ENCODE measurements at places on chromosomes 3 and 15.

GRCh38 chr3:188656196-188656982, 502.4 kb downstream of the LPP start:
- no peak for DNase-seq
- H3K27ac ChIP-seq = no peak overlapping the region
- no peaks in the 10 kb centered on the region for H3K27me3 ChIP-seq

DNA sequence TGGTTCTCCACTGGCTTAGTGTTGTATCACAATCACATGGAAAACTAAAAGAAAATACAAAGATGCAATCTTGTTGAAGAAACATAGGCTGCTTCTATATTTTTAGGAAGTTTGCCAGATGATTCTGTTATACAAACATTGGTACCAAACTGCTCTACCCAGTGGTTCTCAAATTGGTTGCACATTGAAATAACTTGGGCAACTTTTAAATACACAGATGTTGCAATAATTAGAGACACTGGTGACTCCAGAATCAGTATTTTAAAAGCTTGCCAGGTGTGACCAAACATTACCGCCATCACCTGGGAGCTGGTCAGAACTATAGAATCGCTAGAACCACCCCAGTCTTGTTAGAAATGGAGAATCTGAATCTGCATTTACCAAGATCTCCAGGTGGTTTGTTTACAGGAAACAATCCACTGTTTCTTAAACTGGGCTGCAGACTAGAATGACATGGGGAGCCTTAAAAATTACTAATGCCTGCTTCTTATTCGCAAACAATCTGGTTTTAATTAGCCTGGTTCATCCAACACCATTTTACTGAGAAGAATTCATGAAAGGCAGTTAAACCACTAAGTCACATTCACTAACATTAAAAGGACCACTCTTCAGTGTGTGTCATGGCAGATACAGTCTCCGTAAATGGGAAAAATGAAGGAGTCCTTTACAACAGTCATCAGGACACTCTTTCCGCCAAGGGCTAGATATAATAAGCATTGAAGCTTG, 76.5 kb downstream of the ACAP2 start:
- H3K4me3 ChIP-seq = no peak overlapping the region
- H3K27ac ChIP-seq = no peak overlapping the region
- peaks cover 13% of the 10 kb centered on the region for H3K36me3 ChIP-seq
- DNase-seq = no peak
- H3K4me1 ChIP-seq = no peaks in the 10 kb centered on the region

GRCh38 chr15:58616171-58616570, 133.3 kb downstream of the ADAM10 start:
- no peak for DNase-seq
- H3K27me3 ChIP-seq = no peaks in the 10 kb centered on the region
- peaks cover 36% of the 10 kb centered on the region for H3K4me1 ChIP-seq
- no peak overlapping the region for H3K27ac ChIP-seq

- H3K27ac ChIP-seq = no peak overlapping the region
- H3K36me3 ChIP-seq = peaks cover 7% of the 10 kb centered on the region
- DNase-seq = no peak
- H3K27me3 ChIP-seq = no peaks in the 10 kb centered on the region
- no peaks in the 10 kb centered on the region for H3K4me1 ChIP-seq
Measured at GRCh38 chr3:119880966-119881365, 99.1 kb downstream of the NR1I2 start.

GRCh38 chr3:67535006-67535405, 119.4 kb downstream of the SUCLG2 start:
- H3K27ac ChIP-seq = no peak overlapping the region
- H3K36me3 ChIP-seq = peaks cover 2% of the 10 kb centered on the region
- H3K4me3 ChIP-seq = no peak overlapping the region
- no peak for DNase-seq

DNA sequence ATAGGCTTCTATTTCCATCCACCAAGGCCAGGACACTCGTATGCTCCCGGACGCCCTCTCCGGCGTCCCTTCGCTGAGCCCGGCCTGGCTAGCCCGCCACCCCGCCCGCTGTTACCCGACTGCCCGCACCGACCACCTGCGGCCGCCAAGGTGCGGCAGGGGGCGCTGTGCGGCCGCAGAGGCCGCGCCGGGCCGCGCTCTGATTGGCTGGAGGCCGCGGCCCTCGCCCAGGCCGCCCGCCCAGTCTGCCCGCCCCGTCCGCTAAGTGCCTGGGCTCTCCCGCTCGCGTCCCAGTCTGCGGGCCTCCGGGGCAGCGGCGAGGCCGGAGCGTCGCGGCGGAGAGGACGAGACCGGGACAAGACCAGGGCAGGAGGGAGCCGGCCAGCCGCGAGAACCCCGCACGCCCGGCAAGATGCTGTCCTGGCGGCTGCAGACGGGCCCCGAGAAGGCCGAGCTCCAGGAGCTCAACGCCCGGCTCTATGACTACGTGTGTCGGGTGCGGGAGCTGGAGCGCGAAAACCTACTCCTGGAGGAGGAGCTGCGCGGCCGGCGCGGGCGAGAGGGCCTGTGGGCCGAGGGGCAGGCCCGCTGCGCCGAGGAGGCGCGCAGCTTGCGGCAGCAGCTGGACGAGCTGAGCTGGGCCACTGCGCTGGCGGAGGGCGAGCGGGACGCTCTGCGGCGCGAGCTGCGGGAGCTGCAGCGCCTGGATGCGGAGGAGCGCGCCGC, at the start of gene SYNM:
TSS of gene SYNM (plus strand) at position 293 of the 726 bp plus-strand sequence. CDS start at position 413, 120 bp downstream.
- H3K36me3 ChIP-seq = no peaks in the 10 kb centered on the region
- H3K27ac ChIP-seq = no peak within 1 kb of the TSS
- DNase-seq = peak; percentile 52
- H3K4me3 ChIP-seq = no peak within 1 kb of the TSS
- H3K27me3 ChIP-seq = peaks cover 12% of the 10 kb centered on the region

GRCh38 chr15:86505951-86506350, 426.3 kb downstream of the AGBL1 start:
- no peak for DNase-seq
- no peaks in the 10 kb centered on the region for H3K4me1 ChIP-seq
- no peak overlapping the region for H3K27ac ChIP-seq
- H3K36me3 ChIP-seq = no peaks in the 10 kb centered on the region

DNA sequence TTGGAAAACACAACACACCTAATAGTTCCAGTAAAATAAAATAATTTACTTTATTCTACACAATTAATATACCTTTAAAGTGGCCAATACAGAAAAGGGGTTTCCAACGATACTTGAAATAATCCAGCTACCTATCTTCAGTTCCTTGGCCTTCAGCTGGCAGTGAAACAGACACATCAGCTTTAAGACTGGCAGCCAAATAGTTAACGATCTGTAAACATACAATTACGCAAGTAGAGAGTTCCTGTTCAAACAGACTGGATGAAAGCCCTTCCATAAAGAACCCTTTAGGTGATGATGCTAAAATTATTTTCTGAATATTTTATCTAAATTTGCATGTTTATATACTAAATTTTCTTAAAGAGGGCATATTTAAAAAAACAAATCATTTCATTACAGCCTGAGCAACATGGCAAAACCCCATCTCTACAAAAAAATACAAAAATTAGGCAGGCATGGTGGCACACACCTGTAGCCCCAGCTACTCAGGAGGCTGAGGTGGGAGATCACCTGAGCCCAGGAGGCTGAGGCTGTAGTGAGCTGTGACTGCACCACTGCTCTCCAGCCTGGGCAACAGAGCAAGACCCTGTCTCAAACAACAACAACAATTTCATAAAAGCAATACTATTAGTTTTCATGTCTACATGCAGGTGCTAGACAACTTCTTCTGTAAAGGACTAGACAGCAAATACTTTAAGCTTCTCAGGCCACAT, 12.9 kb downstream of the DYNC1LI1 start:
- H3K4me1 ChIP-seq = peaks cover 6% of the 10 kb centered on the region
- H3K4me3 ChIP-seq = no peak overlapping the region
- H3K27ac ChIP-seq = no peak overlapping the region
- H3K36me3 ChIP-seq = peaks cover 3% of the 10 kb centered on the region
- DNase-seq = no peak

GRCh38 chr3:64462203-64462602, 225.6 kb downstream of the ADAMTS9 start:
- H3K27ac ChIP-seq = no peak overlapping the region
- no peak overlapping the region for H3K4me3 ChIP-seq
- no peaks in the 10 kb centered on the region for H3K36me3 ChIP-seq
- no peak for DNase-seq
- H3K27me3 ChIP-seq = no peaks in the 10 kb centered on the region

GRCh38 chr15:49987896-49988295, 131.1 kb downstream of the ATP8B4 start:
- no peaks in the 10 kb centered on the region for H3K27me3 ChIP-seq
- no peaks in the 10 kb centered on the region for H3K4me1 ChIP-seq
- no peak overlapping the region for H3K4me3 ChIP-seq

DNA sequence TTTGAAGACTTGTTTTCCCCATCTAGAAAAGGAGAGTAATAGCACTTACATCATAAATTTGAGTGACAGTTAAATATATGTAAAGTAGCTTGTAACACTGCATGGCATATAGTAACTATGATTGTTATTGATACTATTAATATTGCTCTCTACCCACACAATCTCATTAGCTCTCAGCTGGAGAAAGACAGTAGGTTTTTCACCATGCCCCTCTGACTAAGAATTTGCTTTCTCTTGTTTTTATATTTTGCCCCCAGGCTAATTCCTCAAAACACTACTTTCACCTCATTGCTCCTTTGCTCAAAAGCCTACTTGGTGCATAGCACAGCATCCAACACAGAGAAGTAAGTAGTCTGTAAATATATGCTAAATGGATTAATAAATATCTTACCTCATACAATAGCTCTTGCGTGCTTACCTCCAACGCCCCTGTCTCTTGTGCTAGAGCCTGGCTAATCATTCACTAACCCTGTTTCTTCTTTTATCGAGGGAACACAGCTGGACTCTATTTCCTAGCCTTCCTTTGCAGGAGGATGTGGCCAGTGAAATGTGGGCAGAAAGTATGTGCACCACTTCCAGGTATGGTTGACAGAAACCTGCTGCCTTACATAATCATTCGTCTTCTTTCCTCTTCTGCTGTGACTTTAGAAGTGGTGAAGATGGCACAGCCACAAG, 190.0 kb downstream of the PLCH1 start:
- peaks cover 2% of the 10 kb centered on the region for H3K27me3 ChIP-seq
- H3K4me1 ChIP-seq = no peaks in the 10 kb centered on the region
- DNase-seq = no peak
- H3K36me3 ChIP-seq = no peaks in the 10 kb centered on the region
- H3K4me3 ChIP-seq = no peak overlapping the region

GRCh38 chr3:37569991-37570390, 291.7 kb upstream of the CTDSPL start:
- no peak for DNase-seq
- H3K27ac ChIP-seq = no peak overlapping the region
- H3K4me3 ChIP-seq = no peak overlapping the region
- H3K4me1 ChIP-seq = no peaks in the 10 kb centered on the region

GRCh38 chr3:39272191-39272590, 7.6 kb downstream of the CX3CR1 start:
- peaks cover 74% of the 10 kb centered on the region for H3K4me1 ChIP-seq
- DNase-seq = no peak
- H3K36me3 ChIP-seq = peaks cover 44% of the 10 kb centered on the region

- H3K4me3 ChIP-seq = no peak overlapping the region
- no peaks in the 10 kb centered on the region for H3K36me3 ChIP-seq
- peaks cover 10% of the 10 kb centered on the region for H3K27me3 ChIP-seq
Measured at GRCh38 chr3:149968216-149968615, 2.5 kb downstream of the PFN2 start.

DNA sequence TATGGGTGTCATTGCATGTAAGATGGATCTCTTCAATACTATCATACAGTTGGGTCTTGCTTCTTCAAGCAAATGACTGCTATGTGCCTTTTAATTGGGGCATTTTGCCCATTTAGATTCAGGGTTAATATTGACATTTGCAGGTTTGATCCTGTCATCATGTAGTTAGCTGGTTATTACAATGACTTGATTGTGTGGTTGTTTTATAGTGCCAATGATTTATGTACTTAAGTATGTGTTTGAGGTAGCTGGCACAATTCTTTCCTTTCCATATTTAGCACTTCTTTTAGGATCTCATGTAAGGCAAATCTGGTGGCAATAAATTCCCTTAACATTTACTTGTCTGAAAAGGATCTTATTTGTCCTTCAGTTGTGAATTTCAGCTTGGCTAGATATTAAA, 267.5 kb downstream of the VGLL3 start:
- no peaks in the 10 kb centered on the region for H3K27me3 ChIP-seq
- no peak overlapping the region for H3K27ac ChIP-seq
- no peaks in the 10 kb centered on the region for H3K36me3 ChIP-seq
- no peak overlapping the region for H3K4me3 ChIP-seq

DNA sequence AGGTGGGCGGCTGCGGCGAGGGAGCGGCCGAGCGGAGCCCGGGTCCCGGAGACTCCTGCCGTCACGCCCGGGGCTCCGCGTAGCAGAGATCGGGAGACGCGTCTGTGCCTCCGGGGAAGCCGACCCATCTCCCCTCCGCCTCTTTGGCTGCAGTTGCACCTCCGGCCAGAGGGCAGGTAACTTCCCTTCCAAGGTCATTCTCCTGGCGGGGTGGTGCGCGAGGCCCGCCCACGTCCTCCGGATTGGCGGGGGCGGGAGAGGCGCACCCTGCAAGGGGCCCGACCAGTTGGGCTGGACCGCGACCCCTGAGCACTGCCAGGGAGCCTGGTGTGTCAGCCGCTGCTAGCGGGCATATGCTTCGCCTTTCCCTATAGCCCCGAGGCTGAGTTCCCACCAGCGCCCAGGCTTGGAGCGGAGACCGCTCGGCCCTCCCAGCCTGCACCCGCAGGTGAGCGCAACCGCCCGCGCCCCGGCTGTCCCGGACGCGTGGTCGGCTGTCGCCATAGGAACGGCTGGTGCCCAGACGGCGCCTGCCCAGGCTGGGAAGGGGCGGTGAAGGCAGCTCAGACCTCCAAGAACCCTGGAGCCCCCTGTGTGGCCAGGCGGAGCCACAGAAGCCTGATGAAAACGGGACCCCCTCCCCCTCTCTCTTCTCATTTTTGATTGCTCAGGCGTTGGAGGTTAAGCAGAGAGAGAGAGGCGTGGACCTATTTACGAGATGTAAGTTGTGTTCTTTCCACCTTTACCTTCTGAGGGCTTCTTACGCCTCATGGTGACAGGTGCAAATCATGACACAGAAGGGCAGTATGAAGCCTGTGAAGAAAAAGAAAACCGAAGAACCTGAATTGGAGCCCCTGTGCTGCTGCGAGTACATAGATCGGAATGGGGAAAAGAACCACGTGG, 453 bp downstream of the ZDHHC23 start:
- H3K36me3 ChIP-seq = no peaks in the 10 kb centered on the region
- H3K4me3 ChIP-seq = peak overlapping the region; percentile 87
- no peak overlapping the region for H3K27ac ChIP-seq
- peaks cover 13% of the 10 kb centered on the region for H3K4me1 ChIP-seq
- no peaks in the 10 kb centered on the region for H3K27me3 ChIP-seq
- peak; percentile 30 for DNase-seq

GRCh38 chr3:46565607-46566039, 479 bp downstream of the LRRC2 start:
- no peak overlapping the region for H3K27ac ChIP-seq
- H3K4me1 ChIP-seq = peaks cover 10% of the 10 kb centered on the region
- no peaks in the 10 kb centered on the region for H3K36me3 ChIP-seq
- peaks cover 20% of the 10 kb centered on the region for H3K27me3 ChIP-seq

GRCh38 chr3:169110633-169111032, 552.9 kb downstream of the MECOM start:
- H3K27ac ChIP-seq = no peak overlapping the region
- no peaks in the 10 kb centered on the region for H3K36me3 ChIP-seq
- no peaks in the 10 kb centered on the region for H3K27me3 ChIP-seq
- H3K4me3 ChIP-seq = no peak overlapping the region
- H3K4me1 ChIP-seq = no peaks in the 10 kb centered on the region

- no peak overlapping the region for H3K4me3 ChIP-seq
- H3K36me3 ChIP-seq = no peaks in the 10 kb centered on the region
- no peaks in the 10 kb centered on the region for H3K27me3 ChIP-seq
- H3K4me1 ChIP-seq = no peaks in the 10 kb centered on the region
- no peak overlapping the region for H3K27ac ChIP-seq
Measured at GRCh38 chr15:71337197-71337845, 222.1 kb downstream of the THSD4 start.
